ENCODE measurements at places on chromosomes 3 and 15. TPM values are rescaled to one million over a fixed set of nuclear protein-coding genes. Genes with fewer than 3 reads are reported as not detected.

The VILL gene
- 3.3 TPM for total RNA-seq

- no peak for DNase-seq
These were observed 2.0 kb downstream of the NDUFB5 start for GRCh38 chr3:179606534-179607085.

The CYP8B1 gene
- not detected for total RNA-seq

DNA sequence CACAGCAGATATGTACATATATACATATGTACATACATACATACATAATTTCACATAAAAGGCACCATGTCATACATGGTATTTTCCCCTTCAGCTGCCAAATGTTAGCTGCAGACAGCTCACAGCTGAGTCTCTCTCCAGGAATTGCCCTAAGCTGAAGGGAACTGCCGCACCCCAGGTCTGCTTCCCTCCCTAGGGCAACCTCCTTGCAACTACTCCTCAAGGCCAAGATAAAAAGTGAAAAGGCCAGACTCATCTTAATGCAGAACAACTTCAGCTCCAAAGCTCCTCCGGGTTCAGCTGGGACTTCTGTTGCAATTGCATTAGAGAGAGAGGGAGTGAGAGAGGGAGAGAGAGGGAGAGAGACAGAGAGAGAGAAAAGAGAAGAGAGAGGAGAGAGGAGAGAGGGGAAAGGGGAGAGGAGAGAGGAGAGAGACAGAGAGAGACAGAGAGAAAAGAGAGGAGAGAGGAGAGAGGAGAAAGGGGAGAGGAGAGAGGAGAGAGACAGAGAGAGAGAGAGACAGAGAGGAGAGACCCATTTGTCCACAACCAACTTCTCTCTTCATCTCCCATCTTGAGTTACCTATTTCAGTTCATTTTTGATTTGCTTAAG is 143.4 kb upstream of the HES1 start:
- DNase-seq = no peak

The UBA7 gene
- 27.2 TPM for total RNA-seq

The SNX22 gene
- 0.12 TPM for total RNA-seq

The RTP4 gene
- 4.4 TPM for total RNA-seq
